Psoas muscle (tissue), 8 donors: ENCODE measurements at places on chromosomes 5 and 9. TPM values are rescaled to one million over a fixed set of nuclear protein-coding genes. Genes with fewer than 3 reads are reported as not detected.

CTXN3 gene
- 0.69 TPM for total RNA-seq

IFNB1 gene
- not detected for total RNA-seq

PDE6A gene
- 0.05 TPM for total RNA-seq

DNA sequence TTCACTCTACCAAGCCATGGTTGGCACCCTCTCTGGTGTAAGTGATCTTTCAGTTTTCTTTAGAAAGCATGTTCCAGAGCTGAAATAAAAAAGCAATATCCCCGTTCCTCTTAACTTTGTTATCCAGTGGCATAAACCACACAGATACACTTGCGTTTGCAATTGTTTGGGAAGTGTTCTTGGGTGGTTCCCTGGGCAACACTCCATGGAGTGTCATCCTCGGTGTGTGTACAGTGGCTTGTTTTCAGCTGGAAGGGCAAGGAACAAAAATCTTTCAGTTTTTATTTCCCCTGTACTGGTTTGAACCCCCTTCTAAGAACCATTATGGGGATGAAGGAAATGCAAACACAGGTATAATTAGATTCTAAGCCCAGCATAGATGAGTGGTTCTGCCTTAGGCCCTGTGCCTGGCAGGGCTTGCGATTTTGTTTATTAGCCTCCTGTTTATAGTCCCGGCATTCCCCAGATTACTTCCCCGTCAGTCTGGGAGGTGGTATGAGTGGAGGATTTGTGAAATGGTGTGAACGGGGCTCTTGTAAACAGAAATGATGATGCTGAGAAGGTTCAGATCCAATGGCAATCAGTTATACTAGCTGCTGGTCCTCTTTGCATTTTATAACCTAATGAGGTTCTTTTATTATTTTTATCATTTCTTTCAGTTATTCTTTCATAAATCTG, 76.0 kb upstream of the CD180 start:
- DNase-seq, result no peak
- H3K27ac ChIP-seq, result no peak overlapping the region
- H3K36me3 ChIP-seq, result no peaks in the 10 kb centered on the region
- H3K4me1 ChIP-seq, result peaks cover 27% of the 10 kb centered on the region
- no peak overlapping the region for H3K4me3 ChIP-seq

- DNase-seq, result no peak
- no peak overlapping the region for H3K4me3 ChIP-seq
- no peak overlapping the region for H3K27ac ChIP-seq
- no peaks in the 10 kb centered on the region for H3K27me3 ChIP-seq
- no peaks in the 10 kb centered on the region for H3K4me1 ChIP-seq
Measured at GRCh38 chr5:33048315-33048714, 337.2 kb downstream of the NPR3 start.

GRCh38 chr9:130260816-130261765, 4.5 kb upstream of the HMCN2 start:
- H3K4me1 ChIP-seq, result peaks cover 4% of the 10 kb centered on the region
- no peak overlapping the region for H3K27ac ChIP-seq
- DNase-seq, result no peak
- H3K36me3 ChIP-seq, result no peaks in the 10 kb centered on the region
- no peaks in the 10 kb centered on the region for H3K27me3 ChIP-seq

DNA sequence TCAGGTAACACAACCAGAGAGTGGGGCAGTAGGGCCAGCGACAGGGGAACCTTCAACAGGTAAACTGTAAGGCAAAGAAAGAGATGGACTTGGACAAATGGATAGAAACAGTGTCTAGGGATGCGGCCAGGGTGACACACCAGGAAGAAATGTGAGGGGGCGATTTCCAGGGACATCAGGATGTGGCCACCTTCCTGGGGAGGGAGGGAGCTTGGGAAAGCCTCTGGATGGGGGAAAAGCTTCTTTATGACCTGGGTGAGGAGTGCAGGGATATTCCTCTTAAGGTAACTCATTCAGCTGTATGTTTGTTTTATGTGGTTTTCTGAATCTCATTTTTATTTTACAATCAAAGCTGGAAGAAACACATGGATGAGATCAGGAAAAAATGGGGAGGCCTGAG, 11.9 kb upstream of the NXNL2 start:
- H3K4me3 ChIP-seq, result no peak overlapping the region
- no peak overlapping the region for H3K27ac ChIP-seq
- no peaks in the 10 kb centered on the region for H3K27me3 ChIP-seq

DNA sequence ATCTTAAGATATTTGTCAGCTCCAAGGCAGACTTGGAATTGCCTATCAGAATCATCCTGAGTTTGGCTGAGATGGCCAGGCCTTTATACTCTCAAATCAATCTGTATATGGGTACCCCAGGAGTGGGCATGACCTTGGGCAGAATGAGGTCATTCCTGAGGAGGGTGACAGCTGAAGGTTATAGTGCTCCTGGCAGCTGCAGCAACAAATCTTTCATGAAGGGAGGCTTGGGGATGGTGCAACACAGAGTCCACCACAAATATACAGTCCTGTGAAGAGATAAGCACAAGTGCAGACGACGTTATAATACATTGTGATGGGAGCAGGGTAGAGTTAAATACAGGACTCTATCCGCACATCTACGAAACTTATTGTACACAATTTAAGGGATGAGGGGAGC, 21.1 kb upstream of the TRIO start:
- H3K4me1 ChIP-seq, result no peaks in the 10 kb centered on the region
- H3K27me3 ChIP-seq, result no peaks in the 10 kb centered on the region
- no peak overlapping the region for H3K4me3 ChIP-seq
